Stimulated activated CD8-positive, alpha-beta memory T cell treated with anti-CD3 and anti-CD28 coated beads, Interleukin-7, amount 100 ng/mL, for 1 hour (primary cell): ENCODE measurements at places on chromosomes 4 and X.

DNA sequence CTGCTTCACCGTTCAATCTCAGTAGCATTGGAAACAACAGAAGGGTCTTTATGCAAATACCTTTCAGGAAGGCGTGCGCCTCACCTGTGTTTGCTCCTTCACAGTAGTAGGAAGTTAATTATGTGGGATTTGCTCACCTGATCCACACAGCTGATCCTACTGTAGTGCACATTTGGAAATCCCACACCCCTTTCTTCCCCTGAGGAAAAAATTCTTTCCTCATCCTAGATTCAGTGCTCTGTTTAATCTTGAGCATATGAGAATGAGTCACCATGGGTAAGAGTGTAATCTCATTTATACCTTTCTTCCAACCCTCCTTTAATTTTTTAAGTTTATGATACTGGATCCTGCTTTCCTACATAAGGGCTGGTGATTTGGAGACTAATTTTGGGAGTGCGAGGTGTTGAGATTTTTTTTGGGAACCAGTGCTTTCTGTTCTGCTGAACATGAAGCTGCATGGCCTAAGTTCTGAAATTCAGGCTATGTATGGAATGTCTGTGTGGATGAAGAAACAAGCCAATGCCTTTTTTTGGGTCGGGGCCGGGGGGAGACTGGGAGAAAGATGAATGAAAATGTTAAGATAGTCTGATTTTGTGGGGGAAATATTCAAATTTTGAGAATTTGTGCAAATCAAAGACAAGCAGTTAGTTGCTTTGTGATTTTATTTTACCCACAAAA, 19.0 kb downstream of the GAB1 start:
- DNase-seq = no peak

- DNase-seq = no peak
Measured at GRCh38 chrX:12137951-12138360, 317 bp upstream of the FRMPD4 start.

GRCh38 chr4:176945334-176945733, 152.6 kb upstream of the VEGFC start:
- DNase-seq = no peak

GRCh38 chrX:88397551-88397950, 349.5 kb upstream of the CPXCR1 start:
- DNase-seq = no peak

DNA sequence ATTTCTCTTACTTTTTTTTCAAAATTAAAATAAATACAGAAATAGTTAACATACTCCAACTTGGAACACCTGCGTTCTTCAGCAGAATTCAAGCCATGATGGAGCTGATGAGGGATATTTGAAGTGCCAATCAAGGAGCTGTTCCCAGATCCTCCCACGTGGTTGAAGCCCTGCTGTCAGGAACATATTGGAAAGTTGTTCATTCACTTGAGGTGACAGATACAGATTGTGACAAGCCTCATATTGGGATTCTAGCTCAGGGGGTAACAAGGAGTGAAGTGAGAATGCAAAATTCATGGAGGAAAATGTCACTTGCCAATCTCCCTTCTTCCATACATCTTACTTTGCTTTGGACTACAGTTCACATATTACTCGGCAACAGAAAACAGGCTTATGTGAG, 2670.8 kb downstream of the PCDH7 start:
- no peak for DNase-seq

DNA sequence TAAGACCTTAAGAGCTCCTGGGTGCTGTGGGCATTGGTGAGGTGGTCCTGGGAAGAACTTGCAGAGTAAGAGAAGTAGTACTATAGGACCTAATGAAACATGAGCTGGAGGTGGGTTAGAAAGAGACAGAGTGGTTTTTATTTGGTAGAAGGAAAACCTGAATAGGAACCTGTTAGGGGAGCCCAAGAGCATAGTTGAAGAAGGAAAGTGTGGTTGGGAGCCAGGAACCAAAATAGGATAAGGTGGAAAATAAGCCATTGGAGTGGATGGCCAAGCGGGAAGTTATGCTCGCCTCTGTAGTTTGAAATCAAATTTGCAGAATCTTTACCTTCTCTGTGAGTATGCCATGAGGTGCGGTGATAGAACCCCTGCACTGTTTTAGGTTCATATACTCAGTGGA, 26.7 kb downstream of the GAB1 start:
- DNase-seq = no peak

DNA sequence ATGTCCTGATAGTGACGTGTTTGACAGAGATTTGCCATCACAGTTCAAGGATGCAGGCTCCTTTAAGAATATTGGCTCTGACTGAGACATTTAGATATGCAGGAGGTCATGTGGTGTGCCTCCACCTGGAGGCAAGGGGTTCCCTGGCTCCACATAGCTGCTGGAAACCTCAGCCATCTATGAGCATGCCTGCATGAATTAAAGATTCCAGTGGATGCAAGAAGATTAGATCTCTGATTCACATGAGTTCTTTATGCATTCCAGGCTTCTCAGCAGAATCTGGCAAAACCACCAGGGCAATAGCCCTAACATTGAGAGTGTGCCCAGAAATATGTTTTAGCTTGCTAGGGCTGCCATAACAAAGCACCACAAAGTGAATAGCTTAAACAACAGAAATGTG, 298.5 kb upstream of the AADAT start:
- no peak for DNase-seq

DNA sequence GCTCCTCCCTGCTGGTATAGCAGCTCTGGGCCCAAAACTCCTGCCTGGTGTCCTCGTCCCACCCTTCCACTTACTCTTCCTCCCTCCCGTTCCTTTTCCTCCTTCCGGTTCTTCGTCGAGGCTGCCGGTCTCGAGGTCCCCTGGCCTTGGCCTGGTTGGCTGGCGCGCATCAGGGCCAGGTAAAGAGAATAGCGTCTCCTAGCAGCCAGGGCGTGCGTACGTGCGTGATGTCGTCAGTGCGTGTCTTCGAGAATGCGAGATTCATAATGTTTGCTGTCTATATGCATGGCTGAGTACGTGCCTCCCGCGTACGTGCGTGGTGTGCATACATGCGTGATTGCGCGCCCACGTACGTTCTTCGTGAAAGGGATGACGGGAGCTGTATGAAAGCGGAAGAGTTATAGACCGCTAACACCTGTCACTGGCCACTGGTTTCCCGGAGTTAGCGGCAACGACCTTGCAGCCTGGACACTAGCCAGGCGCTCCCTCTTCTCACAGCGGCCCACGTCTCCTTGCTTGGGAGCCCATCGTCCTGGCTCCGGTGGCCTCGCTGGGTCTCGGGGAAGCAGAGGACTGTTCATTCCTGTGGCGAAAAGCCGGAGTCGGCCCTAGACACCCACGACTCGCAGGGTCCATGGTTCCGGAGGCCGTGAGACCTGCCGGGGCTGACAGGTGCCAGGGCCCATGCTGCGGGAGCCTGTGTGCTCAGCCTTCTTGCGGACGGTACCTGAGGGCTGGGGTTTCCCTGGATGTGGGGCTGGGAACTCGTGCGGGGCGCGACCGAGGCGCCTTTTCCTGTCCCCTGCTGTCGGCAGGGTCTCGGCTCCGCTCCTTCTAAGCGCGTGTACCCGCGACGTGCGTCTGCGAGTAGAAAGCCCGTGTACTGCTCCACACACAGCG, at the start of gene EOLA1:
Gene EOLA1, plus strand, starts transcription at position 392 of the 900 bp plus-strand sequence. CDS start 4,619 bp downstream, outside the sequence.
- peak; percentile 69 for DNase-seq

- no peak for DNase-seq
Measured at GRCh38 chr4:78811034-78811433, 34.9 kb downstream of the BMP2K start.

DNA sequence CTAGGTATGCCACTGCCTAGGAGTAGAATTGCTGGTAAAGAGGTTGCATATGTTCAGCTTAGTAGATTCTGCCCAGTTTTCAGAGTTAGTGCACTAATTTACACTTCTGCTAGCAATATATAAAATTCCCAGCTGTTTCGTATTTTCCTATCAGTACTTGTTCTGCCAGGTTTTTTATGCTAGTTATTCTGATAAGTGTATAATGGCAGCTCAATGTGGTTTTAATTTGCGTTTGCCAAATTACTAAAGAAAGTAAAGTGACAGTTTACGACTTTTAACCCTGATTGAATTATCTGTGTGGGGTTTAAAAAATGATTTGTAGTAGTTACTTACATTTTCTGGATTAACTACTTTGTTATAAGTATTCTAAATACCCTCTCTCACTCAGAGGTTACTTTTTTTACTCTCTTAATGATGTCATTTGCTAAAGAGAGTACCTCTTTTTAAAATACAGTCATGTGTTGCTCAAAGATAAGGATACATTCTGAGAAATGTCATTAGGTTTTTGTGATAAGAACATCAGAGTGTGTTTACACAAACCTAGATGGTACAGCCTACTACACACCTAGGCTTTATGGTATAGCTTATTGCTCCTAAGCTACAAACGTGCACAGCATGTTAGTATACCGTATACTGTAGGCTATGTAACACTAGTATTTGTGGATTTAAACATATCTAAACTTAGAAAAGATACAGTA, 363.2 kb downstream of the IL15 start:
- no peak for DNase-seq

DNA sequence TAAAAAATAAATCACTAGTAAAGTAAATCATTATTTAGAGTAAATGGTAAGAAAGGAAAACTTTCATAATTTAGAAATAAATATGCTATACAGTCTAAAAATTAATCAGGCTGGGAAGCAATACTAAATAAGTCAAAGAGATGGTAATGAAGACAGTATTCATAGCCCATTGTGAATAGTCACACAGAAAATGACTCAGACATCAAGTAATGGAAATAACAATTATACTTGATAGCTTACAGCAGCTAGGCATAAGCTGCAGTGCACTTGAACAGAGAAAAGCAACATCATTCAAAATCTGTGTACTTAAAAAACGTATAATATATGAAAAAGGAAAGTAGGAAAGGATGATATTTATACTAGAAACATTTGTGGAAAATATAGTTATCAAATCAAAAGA, 642.5 kb upstream of the GNPDA2 start:
- no peak for DNase-seq

DNA sequence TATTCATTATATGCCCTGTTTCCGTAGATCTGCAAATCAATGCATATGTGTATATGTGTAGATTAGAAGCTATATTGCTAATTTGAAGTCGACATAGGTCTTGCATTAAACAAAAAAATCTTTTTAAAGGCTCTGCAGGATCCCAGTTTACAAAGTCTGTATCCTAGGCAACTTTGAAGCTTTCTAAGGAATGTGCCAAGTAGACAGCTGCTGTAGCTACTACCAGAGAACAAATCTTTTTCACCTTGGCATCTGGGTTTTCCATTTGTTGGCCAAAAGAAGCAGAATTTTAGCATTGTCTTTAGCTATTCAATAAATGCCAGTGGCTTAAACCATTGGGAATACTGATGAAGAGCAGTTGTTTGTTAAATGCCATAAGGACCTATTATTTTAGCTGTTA, 88.0 kb downstream of the NAA11 start:
- no peak for DNase-seq
